Activated CD4-positive, alpha-beta T cell treated with anti-CD3 and anti-CD28 coated beads for 4 hours (primary cell): ENCODE measurements at places on chromosomes 11 and 22.

DNA sequence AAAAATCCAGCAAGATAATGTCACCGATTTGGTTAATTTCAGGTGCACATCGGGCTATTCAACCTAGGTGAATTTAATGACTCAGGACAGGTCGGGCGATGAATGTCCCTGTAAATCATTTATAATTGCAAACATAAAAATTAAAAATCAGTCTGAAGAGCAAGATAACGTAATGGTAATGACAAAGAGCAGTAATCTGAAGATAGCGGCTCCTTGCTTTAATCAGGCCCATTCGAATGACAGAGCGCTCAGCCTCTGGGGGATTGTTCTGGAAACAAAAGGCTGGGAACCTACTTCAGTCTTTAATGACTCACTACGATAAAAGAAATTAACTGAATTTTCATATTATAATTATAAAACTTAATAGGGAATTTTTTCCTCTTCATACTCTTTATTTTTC is 61.3 kb downstream of the RCN1 start:
- no peak for DNase-seq

DNA sequence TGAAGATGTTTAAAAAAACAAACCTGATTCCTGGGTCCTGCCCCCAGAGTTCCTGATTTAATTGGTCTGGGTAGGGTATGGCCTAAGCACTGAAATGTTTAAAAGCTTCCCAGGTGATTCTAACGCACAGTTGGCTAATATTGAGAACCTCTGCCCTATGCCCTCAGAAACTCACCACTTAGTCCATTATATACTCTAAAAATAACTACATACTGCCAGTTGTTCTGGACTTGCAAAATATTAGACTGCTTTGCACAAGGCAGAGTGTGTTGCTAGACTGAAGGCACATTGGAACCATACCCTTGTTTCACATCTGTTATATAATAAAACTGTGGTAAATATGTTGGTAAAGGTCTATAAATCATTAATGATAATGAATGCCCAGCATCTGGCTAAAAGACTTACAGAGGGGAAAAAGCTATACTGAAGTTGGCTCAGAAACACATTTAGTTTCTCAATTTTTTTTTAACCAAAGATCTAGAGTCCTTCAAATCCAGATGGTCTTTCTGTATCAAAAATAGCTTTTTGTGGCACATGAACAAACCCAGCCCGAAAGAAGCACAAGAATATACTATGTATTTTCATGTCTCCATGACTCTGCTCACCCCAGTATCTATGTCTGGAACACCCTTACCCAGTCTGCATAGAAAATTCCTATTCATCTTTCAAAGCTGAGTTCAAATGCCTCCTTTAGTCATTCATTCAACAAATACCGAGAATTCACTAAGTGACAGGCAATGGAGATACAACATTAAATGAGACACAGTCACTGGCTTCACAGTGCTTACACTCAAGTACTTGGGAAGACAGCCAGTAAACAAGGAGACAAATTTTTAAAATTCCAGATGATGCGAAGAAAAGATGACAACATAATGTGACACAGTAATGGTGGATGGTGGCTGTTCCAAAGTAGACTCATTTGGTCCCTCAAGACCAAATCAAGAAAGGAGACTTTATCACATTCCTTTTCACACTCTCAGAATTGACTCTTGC is 44.1 kb downstream of the RBFOX2 start:
- DNase-seq = no peak

- no peak for DNase-seq
Measured at GRCh38 chr11:20238712-20239111, 78.4 kb upstream of the DBX1 start.

- no peak for DNase-seq
Measured at GRCh38 chr11:124745270-124745834, 5.6 kb downstream of the NRGN start.

DNA sequence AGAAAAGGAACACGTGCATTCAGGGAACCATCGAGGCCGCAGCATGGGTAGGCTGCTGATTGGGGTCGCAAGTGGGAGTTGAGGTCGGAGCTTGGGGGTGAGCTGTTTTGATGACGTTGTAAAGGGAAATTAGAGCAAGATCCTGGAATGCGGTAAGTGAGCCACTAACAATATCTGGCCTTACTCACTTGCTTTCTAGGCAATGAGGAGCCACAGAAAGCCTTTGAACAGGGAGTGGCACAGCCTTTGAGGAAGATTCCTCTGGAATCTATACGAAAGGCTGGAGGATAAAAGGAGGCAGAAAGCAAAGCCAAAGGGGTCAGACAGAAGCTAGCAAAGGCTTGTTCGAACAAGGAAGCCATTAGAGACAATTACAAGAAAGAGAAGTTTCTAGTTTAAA is 197.5 kb downstream of the LARGE1 start:
- DNase-seq = no peak

- DNase-seq = no peak
Measured at GRCh38 chr11:48014917-48015316, 34.6 kb downstream of the PTPRJ start.

DNA sequence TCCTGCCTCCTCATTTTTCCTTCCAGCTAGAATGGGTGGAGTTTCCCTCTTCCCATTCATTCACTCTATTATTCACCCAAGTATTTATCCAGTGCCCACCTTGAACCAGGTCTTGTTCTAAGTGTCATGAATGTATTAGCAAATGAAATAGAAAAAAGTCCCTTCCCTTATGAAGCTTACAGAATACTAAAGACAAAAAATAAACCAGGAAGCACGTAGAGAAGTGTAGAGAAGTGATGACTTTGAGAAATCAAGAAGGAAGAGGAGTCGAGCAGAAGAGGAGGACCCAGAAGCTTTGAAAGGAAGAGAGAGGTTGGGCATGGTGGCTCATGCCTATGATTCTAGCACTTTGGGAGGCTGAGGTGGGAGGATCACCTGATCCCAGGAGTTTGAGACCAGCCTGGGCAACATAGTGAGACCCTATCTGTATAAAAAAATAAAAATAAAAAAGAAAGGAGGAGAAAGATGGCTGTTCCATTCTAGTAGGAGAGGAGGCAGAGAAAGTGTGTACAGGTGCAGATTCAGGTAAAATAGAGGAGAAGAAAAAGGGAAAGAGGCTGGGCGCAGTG is 17.1 kb upstream of the SYVN1 start:
- DNase-seq = no peak

GRCh38 chr11:6667733-6668374 is 12.2 kb upstream of the DCHS1 start:
- peak; percentile 33 for DNase-seq

DNA sequence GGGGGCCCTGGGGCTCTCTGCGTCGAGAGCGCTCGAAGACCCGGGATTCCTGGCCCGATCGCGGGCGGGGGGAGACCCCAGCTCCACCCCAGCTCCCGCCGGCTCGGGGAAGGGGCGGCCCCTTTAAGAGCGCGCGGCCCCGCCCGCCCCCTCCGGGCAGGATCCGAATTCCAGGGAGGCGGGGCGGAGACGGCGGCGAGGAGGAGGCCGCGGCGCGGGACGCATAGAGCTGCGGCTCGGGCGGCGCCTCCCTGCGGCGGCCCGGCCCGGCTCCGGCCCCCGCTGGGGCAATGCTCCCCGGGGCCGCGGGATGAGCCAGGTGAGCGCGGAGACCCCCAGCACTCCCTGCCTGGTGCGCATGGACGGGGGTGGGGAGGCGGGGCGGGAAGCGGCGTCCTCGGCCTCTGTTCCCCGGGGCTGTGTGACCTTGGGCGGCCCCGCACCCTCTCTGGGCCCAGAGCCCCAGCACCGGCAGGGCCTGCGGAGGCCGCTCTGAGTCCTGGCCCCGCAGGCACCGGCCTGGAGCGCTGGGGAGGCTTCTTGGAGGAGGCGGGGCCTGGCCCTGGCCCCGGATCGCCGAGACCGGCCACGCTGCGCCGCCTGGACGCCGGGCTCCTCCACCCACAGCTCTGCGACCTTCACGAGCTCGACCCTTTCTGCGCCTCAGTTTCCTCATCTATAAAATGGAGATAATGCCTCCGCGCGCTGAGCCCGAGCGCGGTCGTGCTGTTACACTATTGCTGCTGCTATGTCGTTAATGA is 565 bp downstream of the GAS2L1 start:
- no peak for DNase-seq

DNA sequence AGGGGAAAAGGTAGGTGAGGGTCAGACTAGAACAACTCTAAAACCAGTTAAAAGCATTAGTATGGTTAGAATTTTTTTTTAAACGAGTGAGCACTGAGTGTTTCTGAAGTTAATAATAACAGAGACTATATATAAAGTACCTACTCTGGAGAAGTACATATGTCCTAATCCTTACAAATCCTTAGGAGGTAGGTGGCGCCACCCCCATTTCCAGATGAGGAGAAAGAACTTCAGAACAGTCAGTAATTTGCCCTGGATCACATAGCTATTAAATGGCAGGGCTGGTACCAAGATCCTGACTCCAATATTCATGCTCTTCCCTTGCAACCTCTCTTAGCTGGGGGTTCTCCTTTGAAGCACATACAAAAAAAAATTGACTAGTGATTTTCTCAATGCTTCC is 80.5 kb downstream of the CLPB start:
- DNase-seq = no peak

DNA sequence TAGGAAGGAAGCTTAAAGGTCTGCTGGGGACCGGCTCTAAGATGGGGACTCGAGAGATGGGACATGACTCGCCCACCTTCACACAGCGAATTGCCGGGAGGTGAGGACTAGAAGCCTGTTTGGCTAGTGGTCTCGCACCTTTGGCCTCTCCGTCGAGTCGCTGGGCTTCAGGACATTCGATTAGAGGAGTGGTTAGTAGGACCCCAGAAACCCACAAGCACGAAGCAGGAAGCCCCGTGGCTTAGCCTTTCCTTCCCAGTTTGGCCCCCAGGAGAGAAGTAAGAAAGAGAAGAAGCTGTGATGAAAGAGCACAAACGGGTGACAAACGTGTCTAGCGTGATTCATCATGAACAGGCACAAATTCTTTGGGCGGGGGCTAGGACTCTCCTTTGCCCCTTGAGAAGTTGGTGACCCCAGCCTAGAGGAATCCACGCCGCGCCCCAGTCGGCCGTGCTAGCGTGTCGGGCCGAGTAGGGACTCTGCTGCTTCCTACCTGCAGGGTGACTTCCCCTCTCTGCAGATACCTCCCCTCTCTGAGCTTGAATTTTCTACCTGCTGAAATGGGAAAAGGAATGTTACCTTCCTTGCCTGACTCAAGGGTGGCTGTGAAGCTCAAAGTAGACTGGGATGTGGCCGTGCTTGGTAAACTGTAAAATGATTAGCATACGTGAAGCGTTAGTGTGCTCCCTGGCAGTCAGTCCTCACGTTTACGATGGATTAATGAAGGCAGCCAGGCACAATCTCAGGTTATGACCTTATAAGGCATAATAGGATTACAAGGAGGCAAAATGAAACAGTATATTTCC is 1.1 kb upstream of the ADM start:
- DNase-seq = peak; percentile 33

DNA sequence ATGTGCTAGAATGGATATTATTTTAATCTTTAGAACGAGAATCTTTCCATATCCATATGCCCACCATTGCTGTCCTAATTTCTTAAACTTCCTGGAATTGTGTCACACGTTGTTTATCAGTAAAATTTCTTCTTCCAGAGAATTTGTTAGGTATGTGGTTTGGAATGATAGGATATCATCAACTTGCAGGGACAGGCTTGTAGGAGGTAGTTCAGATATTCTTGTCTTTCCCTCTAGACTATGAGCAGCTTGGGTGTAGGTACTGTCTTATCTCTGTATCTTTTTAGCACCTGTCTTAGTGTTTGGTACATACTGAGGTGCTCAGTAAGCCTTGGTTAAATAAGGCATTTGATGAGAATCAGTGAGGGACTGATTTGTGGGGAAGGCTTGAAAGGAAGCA is 3.4 kb downstream of the CTNND1 start:
- no peak for DNase-seq

- no peak for DNase-seq
Measured at GRCh38 chr11:27011560-27012233, 17.8 kb downstream of the FIBIN start.

DNA sequence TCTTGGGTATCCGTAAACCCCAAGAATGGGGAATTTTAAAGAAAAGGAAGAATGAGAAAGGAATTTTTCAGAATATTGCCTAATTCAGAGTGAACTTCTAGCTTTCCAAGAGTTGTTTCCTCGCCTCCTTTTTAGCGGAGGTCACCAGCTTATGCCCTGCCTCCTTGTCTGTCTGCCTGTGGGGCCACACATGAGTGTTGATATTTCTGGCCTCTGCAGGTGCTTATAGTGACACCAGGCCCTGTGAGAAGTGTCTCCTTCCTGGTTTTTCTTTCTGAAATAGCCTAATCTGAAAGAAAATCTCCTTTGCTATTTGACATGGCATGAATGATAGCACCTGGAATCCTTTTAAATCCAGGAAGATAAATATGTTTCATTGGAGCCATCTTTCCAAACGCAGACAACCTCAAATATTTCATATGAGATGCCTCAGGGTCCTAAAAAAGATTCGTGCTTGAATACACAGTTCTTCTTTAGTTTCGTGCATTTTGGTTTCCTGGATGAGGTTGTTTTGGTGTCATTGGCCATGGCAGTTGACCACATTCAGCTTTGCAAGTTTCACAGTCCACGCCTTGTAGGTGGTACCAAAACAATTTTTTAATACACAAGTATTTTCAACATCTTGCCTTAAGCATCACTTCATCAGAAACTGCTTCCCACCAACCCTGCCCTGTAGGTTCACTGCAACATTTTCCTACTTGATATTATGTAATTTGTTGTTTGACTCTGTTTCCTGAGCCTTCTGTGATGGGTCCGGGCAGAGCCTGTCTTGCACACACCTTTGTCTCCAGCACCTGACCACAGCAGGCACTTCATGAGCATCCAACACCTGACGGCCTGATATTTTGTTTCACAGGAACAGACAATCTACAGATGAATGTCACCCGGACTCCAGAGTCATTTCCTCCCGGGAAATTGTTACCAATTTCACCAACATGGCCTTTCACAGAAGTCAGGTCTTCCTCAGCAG is 159.4 kb downstream of the C11orf91 start:
- DNase-seq = no peak

DNA sequence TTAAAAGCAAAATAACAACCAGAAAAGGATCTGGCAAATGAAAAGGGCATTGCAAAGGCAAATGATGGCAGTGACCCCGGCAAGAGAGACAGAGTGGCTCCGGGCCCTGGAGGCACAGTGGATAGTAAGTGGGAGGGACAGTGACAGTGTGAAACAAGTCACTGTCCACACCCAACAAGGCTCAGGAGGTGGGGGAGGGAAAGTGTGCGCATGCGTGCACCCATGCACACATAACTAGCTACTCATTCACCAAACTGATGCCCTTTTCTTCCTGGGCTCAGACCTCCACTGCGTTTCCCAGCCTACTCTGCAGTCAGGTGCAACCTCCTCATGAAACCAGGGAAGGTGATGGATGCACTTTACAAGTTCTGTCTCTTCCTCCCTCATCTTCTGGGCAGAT is 108.4 kb downstream of the SHANK2 start:
- DNase-seq = no peak

DNA sequence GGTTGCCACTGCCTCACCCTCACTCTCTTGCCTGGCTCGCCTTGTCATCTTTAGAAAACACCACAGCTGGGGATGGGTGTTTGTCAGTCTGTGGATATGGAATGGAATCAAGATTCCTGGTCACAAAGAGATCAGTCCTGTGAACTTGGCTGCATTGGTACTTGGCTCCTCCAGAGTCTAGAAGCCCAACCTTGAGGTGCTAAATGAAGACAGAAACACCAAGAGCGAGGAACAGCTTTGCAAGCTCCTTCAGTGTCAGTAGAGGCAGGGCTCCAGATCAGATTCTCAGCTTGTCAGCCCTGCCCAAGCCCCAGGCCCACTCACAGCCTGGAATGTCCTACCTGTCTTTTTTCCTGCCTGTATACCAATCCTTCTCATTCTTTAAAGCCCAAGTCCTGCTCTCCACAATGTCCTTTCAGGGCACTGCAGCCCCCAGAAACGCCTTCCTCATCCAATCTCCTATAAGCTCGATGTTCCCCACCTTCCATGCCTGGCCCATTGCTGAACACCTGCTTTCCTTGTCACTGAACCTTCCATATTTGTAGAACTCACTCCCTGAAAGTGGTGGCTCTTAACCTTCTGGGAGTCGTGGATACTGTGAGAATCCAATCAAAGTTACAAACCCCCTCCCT is 188.9 kb downstream of the BCR start:
- DNase-seq = no peak
